ENCODE measurements at places on chromosomes 16 and 17. TPM values are rescaled to one million over a fixed set of nuclear protein-coding genes. Genes with fewer than 3 reads are reported as not detected.

- DNase-seq, result no peak
Measured at GRCh38 chr17:49193513-49194296, 16.7 kb downstream of the GNGT2 start.

The POLR2C gene
- total RNA-seq, result 110 TPM

DNA sequence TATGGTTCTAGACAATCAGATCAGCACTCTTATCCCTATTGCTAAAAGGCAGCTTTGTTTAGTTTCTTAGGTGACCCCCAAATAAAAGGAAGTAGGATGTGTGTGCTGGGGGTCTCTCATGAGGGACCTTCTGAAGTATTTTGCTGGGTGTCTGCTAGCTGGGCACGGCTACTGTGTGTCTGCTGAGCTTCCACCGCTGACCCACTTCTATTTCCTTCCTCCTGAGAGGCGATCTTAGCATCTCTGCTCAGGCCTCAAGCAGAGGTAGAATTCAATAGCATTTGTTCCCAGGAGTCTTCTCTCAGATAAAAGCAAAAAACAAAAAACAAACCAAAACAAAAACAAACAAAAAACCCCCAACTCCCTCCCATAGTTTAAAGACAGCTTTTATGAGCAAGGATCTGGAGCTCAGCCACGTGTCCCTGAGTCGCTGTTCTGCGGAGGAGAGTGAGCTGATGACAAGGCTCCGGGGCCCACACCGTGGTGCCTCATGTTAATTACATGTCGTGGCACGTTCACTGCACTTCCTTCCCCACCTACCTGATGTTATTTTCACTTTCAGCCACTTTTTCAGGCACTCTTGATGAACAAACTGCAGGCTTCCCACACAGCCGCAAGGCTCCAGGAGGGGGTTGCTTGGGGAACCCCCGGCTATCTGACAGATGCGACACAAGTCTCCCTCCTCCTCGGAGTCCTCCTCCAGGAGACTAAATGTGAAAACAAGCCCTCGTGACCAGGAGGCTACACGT, 83.5 kb downstream of the MARCHF10 start:
- no peak for DNase-seq

The KRTAP16-1 gene
- total RNA-seq, result not detected

The KRT28 gene
- total RNA-seq, result not detected

The NOD2 gene
- 3.8 TPM for total RNA-seq

Measured in ascending aorta (tissue), 2 donors.